HCEC 1CT (cell line): ENCODE measurements at places on chromosomes 2 and 18.

DNA sequence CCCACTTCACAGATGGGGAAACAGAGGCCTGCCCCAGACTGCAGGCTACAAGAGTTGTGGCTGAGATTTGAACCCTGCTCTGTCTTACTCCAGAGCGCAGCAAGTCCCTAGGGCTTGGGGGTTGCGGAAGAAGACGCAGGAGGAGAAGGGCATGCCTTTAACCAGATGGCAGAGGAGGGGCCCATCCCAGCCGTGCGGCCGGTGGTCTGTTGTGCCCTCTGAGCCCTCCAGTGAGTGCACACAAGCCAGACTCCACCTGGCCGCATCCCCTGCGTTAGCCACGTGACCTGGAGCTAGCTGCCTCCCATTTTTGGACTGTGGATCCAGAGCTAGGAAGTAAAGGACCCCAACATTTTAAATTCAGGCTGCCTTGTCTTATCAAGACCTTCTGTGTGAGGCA, 2.8 kb downstream of the KCNIP3 start:
- DNase-seq, result no peak

DNA sequence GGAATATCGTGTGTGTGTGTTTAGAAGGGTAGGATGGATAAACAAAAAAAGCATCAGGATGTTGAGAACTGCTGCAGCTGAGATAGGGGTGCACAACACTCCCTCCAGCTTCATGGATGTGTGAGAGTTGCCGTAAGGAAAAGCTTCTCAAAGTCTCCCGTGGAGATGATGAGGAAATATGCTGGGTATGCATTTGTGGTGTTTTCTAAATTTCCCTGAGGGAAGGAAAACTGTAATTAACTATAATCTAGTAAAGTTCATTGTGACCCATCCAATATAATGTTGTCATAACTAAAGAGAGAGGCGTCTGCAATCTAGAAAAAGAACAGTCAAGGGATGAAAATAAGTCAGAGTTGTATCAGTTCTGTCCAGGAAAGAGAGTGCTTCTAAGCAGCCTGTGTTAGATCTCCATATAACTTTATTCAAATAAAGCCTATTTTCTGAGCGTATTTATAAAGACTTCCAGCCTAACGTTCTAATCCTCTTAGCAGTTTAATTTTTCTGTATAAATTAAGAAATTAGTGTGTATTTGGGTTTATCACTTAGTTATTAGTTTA, 7.3 kb upstream of the LMAN2L start:
- DNase-seq, result no peak

- DNase-seq, result no peak
Observed at GRCh38 chr2:55025082-55025481, 25.2 kb downstream of the RTN4 start.

GRCh38 chr2:207499114-207499513, 30.6 kb upstream of the CREB1 start:
- DNase-seq, result no peak

DNA sequence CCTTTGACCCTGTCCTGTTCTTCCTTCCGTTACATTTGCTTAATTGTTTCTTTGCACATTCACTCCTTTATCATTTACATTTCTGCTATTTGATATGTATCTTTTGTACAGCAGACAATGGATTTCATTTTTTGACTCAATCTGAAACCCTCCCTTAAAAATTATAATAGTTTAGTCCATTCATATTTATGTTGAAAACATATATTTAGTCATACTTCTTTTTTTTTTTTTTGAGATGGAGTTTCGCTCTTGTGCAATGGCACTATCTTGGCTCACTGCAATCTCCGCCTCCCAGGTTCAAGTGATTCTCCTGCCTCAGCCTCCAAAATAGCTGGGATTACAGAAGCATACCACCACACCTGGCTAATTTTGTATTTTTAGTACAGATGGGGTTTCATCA, 95.3 kb upstream of the TGFA start:
- DNase-seq, result no peak

DNA sequence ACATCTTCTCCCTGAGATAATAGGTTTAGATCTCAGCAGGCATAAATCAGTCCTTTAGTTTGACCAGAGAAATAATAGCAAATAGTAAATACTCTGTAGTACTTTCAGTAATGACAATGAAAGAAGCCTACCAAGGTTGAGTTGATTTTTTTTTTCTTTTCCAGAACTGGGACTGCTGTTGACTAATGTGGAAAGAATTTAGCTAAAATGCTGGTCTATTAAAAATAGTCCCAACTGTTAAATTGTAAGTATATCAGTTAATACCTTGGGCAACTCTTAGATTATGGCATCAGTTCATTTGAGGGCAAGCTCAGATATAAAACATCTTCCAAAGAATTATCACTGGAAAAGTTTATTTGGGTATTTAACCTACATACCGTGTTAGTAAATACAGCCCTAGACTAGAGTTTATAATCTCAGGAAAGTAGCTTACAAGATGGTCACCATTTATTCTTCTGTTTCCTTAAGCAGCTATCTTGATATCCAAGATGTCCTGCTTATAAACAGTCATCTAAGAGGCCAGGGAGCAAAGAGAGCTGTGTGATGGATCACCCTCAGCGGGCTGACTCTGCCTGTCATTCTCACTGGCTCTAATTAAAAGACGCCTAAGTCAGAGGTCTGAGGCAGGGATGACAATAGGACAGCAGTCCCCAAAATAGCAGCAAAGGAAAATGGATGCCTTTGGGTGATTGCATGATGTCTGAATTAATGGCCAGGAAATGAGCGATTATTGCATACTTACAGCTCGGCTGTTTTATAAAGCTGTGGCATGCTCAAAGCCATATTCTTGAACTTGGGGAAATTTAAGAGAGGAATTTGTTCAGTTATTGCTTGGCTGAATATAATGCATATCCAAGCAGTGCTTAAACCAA, 121.3 kb downstream of the MTX2 start:
- peak; percentile 20 for DNase-seq

- DNase-seq, result no peak
Observed at GRCh38 chr2:134307334-134307733, 53.5 kb downstream of the MGAT5 start.

GRCh38 chr18:6616981-6617380, 112.5 kb upstream of the ARHGAP28 start:
- peak; percentile 20 for DNase-seq

- no peak for DNase-seq
Observed at GRCh38 chr2:25784404-25784803, 93.9 kb downstream of the ASXL2 start.

DNA sequence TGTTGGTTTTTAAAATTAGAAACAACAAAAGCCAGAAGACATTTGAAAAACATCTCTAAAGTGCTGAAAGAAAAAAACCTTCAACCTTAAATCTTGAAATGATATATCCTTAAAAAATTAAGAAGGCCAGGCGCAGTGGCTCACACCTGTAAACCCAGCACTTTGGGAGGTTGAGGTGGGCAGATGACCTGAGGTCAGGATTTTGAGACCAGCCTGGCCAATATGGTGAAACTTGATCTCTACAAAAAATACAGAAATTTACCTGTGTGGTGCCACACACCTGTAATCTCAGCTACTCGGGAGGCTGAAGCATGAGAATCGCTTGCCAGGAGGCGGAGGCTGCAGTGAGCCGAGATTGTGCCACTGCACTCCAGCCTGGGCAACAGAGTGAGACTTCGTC, 87.7 kb upstream of the SIX2 start:
- DNase-seq, result no peak

- DNase-seq, result no peak
Observed at GRCh38 chr2:45968946-45969584, 317.6 kb downstream of the PRKCE start.

- DNase-seq, result no peak
Observed at GRCh38 chr2:42839809-42840501, 47.6 kb upstream of the HAAO start.

DNA sequence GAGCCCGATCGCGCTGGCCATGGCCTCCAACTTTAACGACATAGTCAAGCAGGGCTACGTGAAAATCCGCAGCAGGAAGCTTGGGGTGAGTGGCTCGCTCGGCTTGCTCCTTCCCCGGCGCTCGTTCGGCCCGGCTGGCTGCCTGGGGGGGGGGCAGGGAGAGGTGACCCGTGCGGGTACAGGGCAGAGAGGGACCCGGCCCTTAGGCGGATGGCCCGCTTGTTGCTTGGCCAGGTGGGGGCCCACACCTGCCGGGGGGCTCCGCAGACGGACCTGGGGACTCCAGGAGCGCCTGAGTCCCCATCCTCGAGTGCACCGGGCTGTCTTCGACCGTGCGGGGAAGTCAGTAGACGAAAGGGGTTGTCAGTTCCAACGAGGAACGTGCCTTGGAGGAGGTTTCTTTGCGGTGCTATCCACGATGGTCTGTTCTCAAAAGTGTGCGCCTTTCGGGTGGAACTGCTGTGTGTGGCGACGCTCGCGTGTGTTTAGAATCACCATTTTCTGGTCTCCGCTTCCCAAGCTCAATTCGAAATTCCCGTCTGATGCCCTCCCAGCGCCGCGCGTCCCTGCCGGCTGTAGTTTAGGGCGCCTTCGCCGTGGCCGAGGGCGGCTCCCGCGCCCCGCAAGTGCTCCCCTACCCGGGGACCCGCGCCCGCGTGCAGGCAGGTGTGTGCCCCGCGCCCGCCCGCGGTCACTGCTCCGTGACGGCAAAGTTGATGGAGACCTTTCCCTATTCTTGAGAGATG, 711 bp downstream of the DOK6 start:
- DNase-seq, result peak; percentile 1

DNA sequence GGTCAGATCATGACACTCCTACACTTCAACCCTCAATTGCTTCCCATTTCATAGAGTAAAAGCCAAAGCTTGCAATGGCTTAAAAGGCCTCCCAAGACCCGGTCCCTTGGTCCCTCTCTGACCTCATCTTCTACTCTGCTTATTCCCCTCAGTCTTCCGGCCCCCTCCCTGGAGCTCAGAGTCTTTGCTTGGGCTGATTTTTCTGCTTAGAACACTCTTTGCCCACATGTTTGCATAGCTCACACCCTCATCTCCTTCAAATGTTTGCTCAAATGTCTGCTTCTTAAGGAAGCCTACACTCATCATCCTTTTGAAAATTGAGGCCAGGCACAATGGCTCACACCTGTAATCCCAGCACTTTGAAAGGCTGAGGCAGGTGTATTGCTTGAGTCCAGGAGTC, 65.6 kb upstream of the CAPN13 start:
- no peak for DNase-seq

- DNase-seq, result no peak
Observed at GRCh38 chr2:55080204-55080738, 30.0 kb upstream of the RTN4 start.

- DNase-seq, result peak; percentile 81
Observed at GRCh38 chr2:55585451-55586080, 31.9 kb downstream of the PPP4R3B start.

DNA sequence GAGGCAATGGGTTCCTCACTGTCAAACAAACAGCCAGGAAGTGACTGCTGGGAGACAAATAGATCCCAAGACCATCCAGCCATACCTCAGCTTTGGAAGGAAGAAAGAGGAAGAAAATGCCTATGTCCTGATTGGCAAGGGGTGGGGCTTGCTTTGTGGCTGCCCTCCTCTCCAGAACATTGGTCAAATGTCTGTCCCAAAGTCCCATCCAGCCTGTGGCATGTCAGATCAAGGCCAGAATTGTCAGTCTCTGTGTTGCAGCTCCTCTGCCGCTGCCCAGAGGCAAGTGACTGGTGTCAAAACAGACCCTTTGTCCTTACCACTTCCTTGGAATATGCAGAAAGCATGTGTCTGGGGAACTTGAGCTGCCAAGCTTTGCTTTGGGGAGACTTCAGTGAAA, 63.0 kb upstream of the SMAD2 start:
- DNase-seq, result no peak

GRCh38 chr2:166882851-166883250, 5.4 kb upstream of the XIRP2 start:
- DNase-seq, result no peak
